ENCODE measurements at places on chromosomes 3 and 15. TPM values are rescaled to one million over a fixed set of nuclear protein-coding genes. Genes with fewer than 3 reads are reported as not detected.

Gene NEK4
- 25.1 TPM for total RNA-seq

Gene MESP2
- total RNA-seq = not detected

Gene TMOD2
- 14.7 TPM for total RNA-seq

Gene GOLGA6A
- total RNA-seq = not detected

DNA sequence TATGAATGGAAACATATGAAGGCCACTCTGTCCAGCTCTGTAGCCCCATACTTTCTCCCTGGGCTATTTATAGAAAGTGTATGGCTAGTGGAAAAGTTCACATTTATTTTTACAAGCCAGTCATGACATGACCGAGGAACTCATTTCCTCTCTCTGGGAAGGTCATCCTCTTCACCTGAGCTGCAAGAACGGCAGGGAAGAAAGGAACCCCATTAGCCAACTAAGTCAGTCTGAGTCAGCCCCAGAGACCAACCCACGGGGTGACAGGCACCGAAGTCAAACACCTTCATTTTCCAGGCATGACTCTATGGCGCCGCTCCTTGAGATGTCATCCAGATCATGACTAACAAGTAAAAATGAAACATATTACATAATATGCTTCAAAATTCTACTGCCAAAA lies 4.8 kb downstream of the PAQR9 start:
- no peak overlapping the region for H3K27ac ChIP-seq
- no peaks in the 10 kb centered on the region for H3K4me1 ChIP-seq
- H3K27me3 ChIP-seq = peaks cover 41% of the 10 kb centered on the region
- no peaks in the 10 kb centered on the region for H3K36me3 ChIP-seq
- no peak overlapping the region for H3K4me3 ChIP-seq

GRCh38 chr15:25903024-25903581 lies 40.0 kb upstream of the ATP10A start:
- H3K36me3 ChIP-seq = no peaks in the 10 kb centered on the region
- H3K27me3 ChIP-seq = no peaks in the 10 kb centered on the region
- no peak overlapping the region for H3K4me3 ChIP-seq

DNA sequence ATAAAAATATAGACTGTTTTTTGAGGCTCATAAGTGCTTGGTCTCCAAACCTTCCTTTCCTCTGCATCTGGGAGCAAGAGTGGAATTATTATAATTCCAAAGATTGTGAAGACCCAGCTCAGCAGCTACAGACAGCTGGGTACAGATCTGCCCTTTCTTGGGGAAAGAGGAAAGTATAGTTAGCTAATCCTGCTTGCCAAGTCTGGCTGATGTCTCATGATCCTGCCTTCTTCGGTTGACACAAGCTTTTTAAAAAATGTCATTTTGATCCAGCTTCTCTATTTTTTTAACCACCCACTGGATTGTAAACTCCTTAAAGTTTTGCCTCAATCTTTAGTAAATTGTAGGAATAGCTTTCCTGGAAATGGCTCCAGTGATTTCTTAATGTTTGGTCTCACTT lies 181.1 kb downstream of the LRTM1 start:
- no peaks in the 10 kb centered on the region for H3K36me3 ChIP-seq
- no peaks in the 10 kb centered on the region for H3K27me3 ChIP-seq
- H3K27ac ChIP-seq = no peak overlapping the region

DNA sequence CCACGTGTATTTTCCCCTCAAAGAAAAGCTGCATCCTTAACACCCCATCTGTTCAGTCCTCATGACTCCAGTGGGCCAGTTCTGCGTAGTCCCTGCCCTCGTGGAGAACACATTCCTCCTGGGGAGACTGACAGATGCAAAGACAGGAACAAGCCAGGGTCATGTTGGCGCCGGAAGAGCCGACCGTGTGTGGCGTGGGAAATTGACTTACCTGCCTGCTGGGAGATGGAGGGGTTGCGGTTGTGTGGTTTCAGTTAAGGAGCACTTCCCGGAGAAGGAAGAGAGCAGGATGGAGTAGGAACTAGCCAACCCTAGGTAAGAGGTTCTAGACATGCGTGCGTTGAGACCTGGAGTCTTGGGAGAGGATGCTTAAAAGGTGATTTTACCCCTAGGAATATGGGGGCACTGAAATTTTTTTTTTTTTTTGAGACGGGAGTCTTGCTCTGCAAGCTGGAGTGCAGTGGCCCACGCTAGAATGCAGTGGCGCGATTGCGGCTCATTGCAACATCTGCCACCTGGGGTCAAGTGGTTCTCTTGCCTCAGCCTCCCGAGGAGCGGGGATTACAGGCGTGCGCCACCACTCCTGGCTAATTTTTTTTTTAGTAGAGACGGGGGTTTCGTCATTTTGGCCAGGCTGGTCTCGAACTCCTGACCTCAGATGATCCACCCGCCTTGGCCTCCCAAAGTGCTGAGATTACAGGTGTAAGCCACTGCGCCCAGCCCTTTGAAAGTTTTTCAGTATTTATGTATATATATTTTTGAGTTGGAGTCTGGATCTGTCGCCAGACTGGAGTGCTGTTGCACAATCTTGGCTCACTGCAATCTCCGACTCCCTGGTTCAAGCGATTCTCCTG lies 1.4 kb downstream of the VHL start:
- no peak overlapping the region for H3K27ac ChIP-seq
- no peaks in the 10 kb centered on the region for H3K27me3 ChIP-seq
- DNase-seq = no peak
- H3K4me1 ChIP-seq = peaks cover 43% of the 10 kb centered on the region
- H3K36me3 ChIP-seq = peaks cover 28% of the 10 kb centered on the region

Gene TEX55
- not detected for total RNA-seq

DNA sequence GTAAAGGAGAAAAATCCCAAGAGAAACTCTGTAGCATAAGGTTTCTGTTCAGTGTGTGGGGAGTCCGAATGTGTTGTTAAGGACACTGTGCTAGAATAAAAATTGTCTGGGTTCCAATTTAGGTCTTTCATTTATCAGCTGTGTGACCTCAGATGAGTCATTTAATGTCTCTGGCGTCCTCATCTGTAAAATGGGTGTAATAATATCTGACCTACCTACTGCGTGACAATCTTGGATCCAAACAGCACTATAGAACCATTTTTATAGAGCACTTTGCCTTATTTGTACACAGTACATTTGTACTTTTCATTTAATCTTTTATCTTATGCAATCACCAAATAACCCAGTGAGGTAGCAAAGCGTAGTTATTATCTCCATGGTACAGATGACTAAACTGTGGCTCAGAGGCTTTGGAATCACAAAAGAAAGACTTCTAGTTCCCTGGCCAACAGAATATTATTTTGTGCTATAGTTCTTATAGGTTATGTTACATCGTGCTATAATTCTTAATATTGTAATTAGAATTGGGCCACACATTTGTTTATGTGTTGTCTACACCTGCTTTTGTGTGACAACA lies 46.6 kb upstream of the TNIK start:
- no peaks in the 10 kb centered on the region for H3K27me3 ChIP-seq
- no peak for DNase-seq
- no peak overlapping the region for H3K27ac ChIP-seq
- H3K4me1 ChIP-seq = no peaks in the 10 kb centered on the region
- no peak overlapping the region for H3K4me3 ChIP-seq
- no peaks in the 10 kb centered on the region for H3K36me3 ChIP-seq

DNA sequence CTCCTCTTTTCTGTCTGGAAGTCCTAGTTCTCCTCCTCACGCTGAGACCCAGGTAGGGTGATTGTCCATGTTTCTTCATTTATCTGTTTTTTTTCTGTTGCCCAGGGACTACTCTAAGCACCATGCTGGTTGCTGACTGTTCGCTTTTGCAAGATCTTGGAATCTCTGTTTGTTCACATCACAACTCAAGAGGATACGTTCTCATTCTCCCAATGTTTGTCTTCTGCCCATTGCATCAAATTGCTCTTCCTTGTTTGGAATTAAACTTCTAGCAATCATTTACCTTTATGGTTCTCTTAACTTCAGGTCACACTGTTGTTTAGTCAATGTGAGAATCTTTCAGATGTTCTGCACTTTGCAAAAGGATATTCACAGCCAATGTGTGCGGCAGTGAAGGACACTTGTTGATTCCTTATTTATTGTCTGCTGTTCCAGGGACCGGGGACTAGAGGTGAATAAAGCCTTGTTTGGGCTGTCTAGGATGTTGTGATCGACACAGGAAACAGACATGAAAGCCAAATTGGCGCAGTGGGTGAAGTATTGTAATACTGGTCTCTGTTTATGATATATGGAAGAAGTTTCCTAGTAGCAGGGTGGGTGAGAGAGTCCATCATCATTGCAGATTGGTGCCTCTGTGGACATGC lies 24.5 kb downstream of the LPP start:
- H3K4me1 ChIP-seq = peaks cover 56% of the 10 kb centered on the region
- no peaks in the 10 kb centered on the region for H3K27me3 ChIP-seq
- H3K36me3 ChIP-seq = peaks cover 16% of the 10 kb centered on the region
- H3K27ac ChIP-seq = peak overlapping the region; percentile 59

- H3K27ac ChIP-seq = no peak overlapping the region
- no peak overlapping the region for H3K4me3 ChIP-seq
- no peaks in the 10 kb centered on the region for H3K27me3 ChIP-seq
- no peaks in the 10 kb centered on the region for H3K4me1 ChIP-seq
- DNase-seq = no peak
- H3K36me3 ChIP-seq = no peaks in the 10 kb centered on the region
Measured at GRCh38 chr3:186456731-186457191, 87.4 kb downstream of the CRYGS start.

Gene NR1I2
- total RNA-seq = 0.21 TPM

DNA sequence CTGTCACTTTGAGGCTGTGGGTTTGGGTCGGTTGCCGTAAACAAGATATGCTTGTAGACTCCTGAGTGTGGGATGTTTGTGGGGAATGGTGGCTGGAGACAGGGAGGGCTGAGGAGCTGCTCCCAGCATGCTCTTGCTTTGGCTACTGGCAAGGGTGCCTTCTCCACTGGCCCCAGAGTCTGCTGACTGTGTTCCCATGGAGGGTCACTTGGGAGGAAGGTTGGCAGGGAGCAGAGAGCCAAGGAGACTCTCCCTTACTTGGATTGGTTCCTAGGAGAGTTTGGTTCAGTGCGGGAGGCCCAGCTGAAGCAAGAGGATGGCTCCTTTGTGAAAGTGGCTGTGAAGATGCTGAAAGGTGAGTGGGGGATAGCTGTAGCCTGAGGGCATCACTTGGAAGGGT lies 11.8 kb downstream of the TYRO3 start:
- H3K27me3 ChIP-seq = no peaks in the 10 kb centered on the region
- H3K4me1 ChIP-seq = peaks cover 11% of the 10 kb centered on the region
- H3K27ac ChIP-seq = no peak overlapping the region
- DNase-seq = no peak
- peaks cover 39% of the 10 kb centered on the region for H3K36me3 ChIP-seq

GRCh38 chr3:72162649-72163184 lies 377.8 kb upstream of the PROK2 start:
- H3K27ac ChIP-seq = no peak overlapping the region
- no peaks in the 10 kb centered on the region for H3K27me3 ChIP-seq
- no peak for DNase-seq
- H3K36me3 ChIP-seq = no peaks in the 10 kb centered on the region
- H3K4me1 ChIP-seq = peaks cover 6% of the 10 kb centered on the region

- DNase-seq = no peak
- H3K36me3 ChIP-seq = peaks cover 2% of the 10 kb centered on the region
- no peak overlapping the region for H3K4me3 ChIP-seq
- H3K27me3 ChIP-seq = no peaks in the 10 kb centered on the region
- peaks cover 21% of the 10 kb centered on the region for H3K4me1 ChIP-seq
Measured at GRCh38 chr15:99604865-99605264, 39.1 kb downstream of the MEF2A start.

GRCh38 chr15:59304034-59304795 lies 68.5 kb downstream of the MYO1E start:
- DNase-seq = no peak
- no peak overlapping the region for H3K4me3 ChIP-seq
- no peak overlapping the region for H3K27ac ChIP-seq
- H3K36me3 ChIP-seq = no peaks in the 10 kb centered on the region
- peaks cover 25% of the 10 kb centered on the region for H3K4me1 ChIP-seq

DNA sequence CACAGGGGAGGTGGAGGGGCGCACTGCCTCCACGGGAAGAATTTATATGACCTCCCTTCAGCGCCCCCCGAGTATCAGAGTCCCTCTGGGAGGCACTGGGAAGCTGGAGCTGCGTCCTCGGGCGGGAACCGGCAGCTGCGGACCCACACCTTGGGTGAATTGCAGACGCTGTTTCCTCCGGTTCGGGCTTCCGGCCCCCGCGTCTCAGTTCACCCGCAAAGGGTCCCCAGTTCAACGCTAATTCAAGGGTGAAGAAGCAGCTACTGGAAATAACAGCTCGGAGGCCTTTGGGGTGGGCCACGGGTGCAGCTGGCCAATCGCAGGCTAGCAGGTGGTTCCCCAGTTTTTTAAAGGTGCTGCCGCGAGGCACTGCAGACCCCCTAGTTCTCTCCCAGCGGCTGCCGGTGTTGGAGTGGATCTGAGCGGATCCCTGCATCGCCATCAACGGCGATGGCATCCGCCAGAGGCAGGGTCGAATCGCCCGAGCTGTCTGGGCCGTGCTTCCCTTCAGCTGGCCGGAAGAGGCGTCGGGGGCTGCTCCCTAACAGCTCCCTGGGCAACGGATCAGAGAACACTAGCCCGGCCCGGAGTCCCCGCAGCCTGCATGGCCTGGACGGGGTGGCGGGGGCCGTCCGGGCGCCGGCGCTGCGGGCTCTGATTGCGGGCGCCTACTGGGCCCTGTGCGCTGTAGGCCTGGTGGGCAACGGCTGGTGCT lies 19.4 kb upstream of the ADAMTS7 start:
- no peak overlapping the region for H3K27ac ChIP-seq
- no peaks in the 10 kb centered on the region for H3K36me3 ChIP-seq
- peak; percentile 41 for DNase-seq
- H3K27me3 ChIP-seq = peaks cover 10% of the 10 kb centered on the region

Gene IQCF5
- not detected for total RNA-seq

- no peak for DNase-seq
- peaks cover 24% of the 10 kb centered on the region for H3K4me1 ChIP-seq
- H3K36me3 ChIP-seq = peaks cover 74% of the 10 kb centered on the region
- peak overlapping the region; percentile 56 for H3K27ac ChIP-seq
Measured at GRCh38 chr15:63611177-63611576, 14.0 kb downstream of the FBXL22 start.
